Fibroblast of skin of abdomen (primary cell): ENCODE measurements at places on chromosomes 2 and 18.

GRCh38 chr2:43217228-43218154, 8.9 kb downstream of the ZFP36L2 start:
- DNase-seq, result no peak

GRCh38 chr2:674321-674985, 2.8 kb downstream of the TMEM18 start:
- DNase-seq, result no peak

DNA sequence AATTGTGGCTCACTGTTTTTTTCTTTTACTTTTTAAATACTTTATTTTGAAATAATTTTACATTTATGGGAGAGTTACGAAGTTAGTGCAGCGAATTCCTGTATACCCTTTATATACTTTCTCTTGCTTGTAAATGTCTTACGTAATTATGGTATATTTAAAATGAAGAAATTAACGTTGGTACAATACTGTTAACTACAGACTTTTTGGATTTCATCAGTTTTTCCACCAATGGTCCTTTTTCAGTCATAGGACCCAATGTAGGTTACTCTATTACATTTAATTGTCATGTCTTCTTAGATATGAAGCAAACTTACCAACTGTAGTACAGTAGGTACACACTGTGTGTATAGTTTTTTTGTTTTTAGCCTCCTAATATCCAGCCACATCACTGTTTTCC, 76.3 kb downstream of the BOLA3 start:
- DNase-seq, result no peak

- no peak for DNase-seq
Measured at GRCh38 chr18:48126240-48126639, 195.8 kb upstream of the SMAD2 start.

DNA sequence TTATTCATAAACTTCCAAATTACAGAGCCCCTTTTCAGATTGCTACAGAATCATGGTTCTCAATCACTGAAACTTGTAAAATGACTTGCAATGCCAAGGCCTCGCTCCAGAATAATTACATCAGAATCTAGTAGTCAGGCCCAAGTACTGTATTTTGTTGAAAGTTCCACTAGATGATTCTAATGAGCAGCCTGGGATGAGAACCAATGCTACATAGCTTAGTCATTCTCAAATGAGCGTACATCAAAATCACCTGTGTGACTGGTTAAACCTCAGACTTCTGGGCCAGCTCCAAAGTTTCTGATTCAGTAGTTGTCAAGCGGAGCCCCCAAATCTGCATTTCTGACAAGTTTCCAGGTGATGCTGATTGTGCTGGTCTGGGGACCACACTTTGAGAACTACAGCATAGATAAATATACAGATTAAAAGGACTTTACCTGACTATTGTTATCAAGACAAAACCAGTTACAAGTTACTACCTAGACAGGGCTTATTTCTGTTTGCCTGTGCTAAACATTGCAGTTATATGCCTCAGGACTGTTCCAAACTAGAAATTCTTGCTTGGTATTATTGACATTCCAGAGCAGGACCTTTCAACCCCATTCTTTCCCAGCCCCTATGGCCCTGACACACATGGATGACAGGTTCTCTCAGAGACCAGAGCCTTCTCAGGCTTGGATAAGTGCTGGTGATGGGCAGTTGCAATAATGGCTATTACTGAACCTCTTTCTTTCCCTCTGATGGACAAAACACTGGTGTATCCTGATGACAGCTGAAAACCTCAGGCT, 83.1 kb downstream of the UPP2 start:
- no peak for DNase-seq

DNA sequence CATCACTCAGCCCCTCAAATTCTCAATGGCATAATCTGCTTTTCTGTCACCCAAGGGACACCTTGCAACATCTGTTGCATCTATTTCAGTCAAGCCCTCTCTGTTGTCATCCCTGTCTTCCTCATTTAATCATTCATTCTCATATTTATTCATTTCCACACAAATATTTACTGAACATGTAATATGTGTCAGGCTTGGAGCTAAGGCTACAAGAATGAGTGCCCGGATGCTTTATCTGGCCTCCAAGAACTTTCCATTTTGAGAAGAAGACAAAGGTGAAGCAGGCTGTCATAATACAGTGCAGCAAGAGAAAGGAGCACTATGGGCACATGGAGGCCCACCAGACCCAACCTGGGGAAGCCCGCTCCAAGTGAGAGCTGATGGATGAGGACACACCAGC, 15.6 kb downstream of the IL18RAP start:
- DNase-seq, result no peak

GRCh38 chr2:46805401-46805951, 110.1 kb downstream of the MCFD2 start:
- DNase-seq, result no peak
